ENCODE measurements at places on chromosomes 11 and 22.

GRCh38 chr11:96061730-96062129 is 137.8 kb upstream of the MTMR2 start:
- DNase-seq, result no peak

DNA sequence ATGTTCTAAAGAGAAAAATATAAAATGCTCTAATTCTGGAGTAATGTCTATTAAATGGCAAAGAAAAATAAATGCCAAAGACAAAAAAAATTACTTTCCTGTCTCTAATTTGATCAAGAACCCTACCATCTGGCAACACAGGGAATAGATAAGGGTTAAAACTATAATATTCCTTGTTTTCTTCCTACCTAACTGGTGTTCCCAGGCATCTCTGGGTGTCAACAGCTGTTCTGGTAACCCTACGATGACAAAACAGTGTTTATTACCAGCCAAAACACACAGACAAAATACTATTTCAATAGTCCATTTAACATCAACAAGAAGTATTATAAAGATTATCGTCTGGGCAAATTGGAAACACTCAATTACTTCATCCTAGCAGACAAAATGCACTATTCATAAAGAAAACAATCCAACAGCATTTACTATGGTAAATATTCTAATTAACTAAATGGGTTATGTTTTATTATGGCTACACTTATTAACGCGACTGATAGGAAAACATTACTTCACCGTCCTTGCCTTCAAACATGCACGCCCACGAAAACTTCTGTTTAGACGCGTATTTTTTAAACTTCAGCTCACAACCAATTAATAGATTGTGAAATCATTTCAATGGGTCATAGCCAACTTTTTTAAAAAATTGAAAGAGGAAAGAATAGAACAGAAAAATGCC is 50.6 kb downstream of the LGR4 start:
- no peak for DNase-seq

- DNase-seq, result peak; percentile 81
These were observed 137.7 kb upstream of the BLID start for GRCh38 chr11:122253589-122254231.

GRCh38 chr11:114912826-114913225 is 234.5 kb downstream of the NXPE2 start:
- DNase-seq, result no peak

DNA sequence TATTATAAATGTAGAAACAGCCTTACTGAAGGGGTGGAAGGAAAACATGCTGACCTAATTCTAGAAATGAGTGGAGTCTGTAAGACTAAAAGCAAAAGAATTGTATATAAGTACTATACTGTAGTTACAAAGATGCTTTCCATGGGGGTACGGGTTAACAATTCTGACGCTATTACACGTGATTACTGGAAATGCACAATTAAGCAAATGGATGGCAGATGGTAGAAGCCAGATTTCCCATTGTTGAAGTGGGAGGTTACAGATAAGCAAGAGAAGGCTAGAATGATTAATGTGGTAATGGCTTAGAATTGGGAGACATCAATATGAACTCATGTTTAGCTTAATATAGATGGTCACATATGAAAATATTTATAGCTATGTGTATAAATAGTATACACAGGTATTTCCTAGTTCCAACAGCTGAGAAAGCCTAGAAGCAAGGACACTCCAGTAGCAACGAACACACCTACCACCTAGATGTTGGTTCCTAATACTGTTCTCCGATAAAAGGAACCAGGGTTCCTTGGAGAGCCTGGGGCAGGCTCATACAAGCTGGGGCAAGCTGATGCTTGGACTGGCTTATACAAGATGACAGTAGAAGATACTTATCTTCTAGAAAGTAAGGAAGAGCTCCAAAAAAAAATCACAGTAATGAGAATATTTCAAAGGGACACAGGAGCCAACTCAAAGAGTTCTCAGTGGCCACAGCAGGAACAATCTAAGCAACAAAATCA is 13.5 kb downstream of the SMC1B start:
- DNase-seq, result no peak

DNA sequence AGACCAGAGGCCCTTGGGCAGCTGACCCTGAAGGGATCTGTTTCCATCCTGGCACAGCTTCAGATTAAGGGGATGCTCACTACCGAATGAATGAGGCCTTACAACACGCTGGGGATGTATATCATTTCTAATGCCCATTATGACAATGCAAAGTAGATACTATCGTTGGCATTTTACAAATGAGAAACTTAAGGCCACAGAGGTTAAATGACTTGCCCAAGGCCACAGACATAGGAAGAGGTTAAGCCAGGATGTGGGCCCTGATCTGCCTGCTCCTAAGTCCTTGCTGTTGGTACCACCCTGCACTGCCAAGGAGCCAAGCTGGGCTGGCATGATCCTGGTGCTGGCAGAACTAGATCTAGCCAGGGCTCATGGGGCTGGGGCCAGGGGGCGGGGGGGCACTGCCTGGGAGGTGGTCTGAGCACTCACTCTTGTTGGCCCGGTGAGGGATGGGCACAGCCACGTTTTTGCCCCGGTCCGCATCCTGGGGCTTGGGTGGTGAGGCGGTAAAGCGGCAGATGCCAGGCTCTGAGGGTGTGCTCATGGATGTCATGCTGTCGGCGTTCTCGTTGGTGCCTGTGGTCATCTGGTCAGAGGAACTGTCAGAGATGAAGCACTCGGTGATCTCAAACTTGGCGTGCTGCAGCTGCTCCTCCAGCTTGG is 102.8 kb downstream of the CEP164 start:
- no peak for DNase-seq

DNA sequence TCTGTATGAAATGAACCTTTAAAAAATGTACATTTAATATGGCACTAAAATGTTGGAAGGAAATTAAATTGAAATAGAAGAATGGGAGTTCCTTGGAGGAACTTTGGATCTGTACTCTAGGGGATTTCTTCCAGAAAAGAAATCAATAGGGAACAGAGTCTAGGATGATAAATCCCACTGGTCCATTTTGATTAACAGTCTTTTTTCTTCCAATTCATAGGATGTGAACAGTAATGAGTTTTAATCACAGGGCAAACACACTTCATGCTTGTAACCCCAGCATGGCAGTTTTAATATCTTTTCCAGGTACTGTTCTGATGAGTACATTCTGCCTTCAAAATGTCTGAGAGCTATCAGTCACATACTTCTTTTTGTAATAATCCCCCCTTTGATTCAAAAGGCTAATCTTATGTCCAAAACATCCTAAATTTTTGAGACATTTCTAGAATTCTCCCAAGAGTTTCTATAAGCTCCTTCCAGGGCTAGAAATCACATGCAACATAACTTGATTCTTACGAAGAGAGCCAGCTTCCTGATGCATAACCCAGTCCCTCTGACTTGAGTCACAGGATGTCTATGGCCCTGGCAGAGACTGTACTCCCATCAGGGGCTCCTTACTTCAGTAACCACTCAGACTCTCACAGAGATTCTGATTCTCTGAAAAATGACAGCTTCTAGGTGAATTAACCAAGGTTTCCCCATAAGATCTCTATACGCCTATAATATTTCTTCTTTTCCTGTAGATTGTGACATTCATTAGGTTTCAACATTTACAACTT is 112.9 kb downstream of the SLC36A4 start:
- DNase-seq, result peak; percentile 61
